ENCODE measurements at places on chromosomes 12 and 14. TPM values are rescaled to one million over a fixed set of nuclear protein-coding genes. Genes with fewer than 3 reads are reported as not detected.

SELPLG gene
- total RNA-seq: 60.1 TPM

OLR1 gene
- not detected for total RNA-seq

CBLN3 gene
- 9.3 TPM for total RNA-seq

GRCh38 chr12:47903927-47904712, 674 bp downstream of the VDR start:
- peaks cover 41% of the 10 kb centered on the region for H3K36me3 ChIP-seq
- peak; percentile 84 for DNase-seq
- peak overlapping the region; percentile 93 for H3K27ac ChIP-seq
- peaks cover 7% of the 10 kb centered on the region for H3K27me3 ChIP-seq
- H3K4me3 ChIP-seq: peak overlapping the region; percentile 97
- peaks cover 50% of the 10 kb centered on the region for H3K4me1 ChIP-seq

GRCh38 chr12:76545486-76545885, 14.1 kb downstream of the OSBPL8 start:
- H3K36me3 ChIP-seq: peaks cover 1% of the 10 kb centered on the region
- H3K27me3 ChIP-seq: no peaks in the 10 kb centered on the region
- no peak overlapping the region for H3K4me3 ChIP-seq
- no peak overlapping the region for H3K27ac ChIP-seq
- H3K4me1 ChIP-seq: peaks cover 68% of the 10 kb centered on the region

GRCh38 chr12:89347325-89347829, 4.9 kb downstream of the DUSP6 start:
- no peak for DNase-seq
- peaks cover 51% of the 10 kb centered on the region for H3K4me1 ChIP-seq
- H3K36me3 ChIP-seq: peaks cover 46% of the 10 kb centered on the region
- H3K4me3 ChIP-seq: peak overlapping the region; percentile 14
- peak overlapping the region; percentile 35 for H3K27ac ChIP-seq

SLC10A1 gene
- total RNA-seq: not detected

GRCh38 chr14:72217135-72217534, 284.9 kb downstream of the RGS6 start:
- no peak overlapping the region for H3K4me3 ChIP-seq
- DNase-seq: no peak

TDRD9 gene
- 0.19 TPM for total RNA-seq

CYP46A1 gene
- total RNA-seq: 0.21 TPM

- peaks cover 28% of the 10 kb centered on the region for H3K36me3 ChIP-seq
- DNase-seq: peak; percentile 94
- peak within 1 kb of the TSS; percentile 93 for H3K27ac ChIP-seq
- H3K4me1 ChIP-seq: peaks cover 60% of the 10 kb centered on the region
- H3K4me3 ChIP-seq: peak within 1 kb of the TSS; percentile 89
- H3K27me3 ChIP-seq: no peaks in the 10 kb centered on the region
These were observed at the start of gene EID3 for GRCh38 chr12:104303538-104304151. EID3 (plus strand) TSS chr12:104303739; CDS start chr12:104303935, 196 bp downstream.

PLD4 gene
- not detected for total RNA-seq

DNA sequence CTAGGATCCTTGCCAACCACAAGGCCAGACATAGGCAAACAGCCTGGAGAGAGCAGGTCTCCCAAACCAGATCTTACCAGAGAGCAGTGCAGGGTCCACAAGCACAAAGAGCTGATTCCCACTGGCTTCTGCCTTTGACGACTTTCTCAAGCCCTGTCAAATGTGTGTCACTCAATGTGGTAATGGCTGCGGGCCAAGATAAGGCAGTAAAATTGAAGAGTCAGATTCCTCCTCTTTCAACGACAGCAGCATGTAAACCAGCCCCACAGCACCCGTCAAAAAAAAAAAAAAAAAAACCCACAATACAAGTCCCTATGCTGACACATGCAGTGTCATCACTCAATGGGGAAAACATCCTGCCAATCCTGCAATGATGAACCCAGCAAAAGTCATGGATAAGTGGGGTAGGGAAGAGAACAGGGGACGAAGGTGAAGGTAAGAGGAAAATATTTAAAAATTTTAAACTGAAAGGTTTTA, at the start of gene STON2:
STON2 (minus strand) TSS at position 123 of the 477 bp plus-strand sequence. CDS start 1,942 bp downstream, outside the sequence.
- H3K36me3 ChIP-seq: no peaks in the 10 kb centered on the region
- no peak within 1 kb of the TSS for H3K27ac ChIP-seq
- no peak within 1 kb of the TSS for H3K4me3 ChIP-seq
- peaks cover 13% of the 10 kb centered on the region for H3K4me1 ChIP-seq

- H3K36me3 ChIP-seq: no peaks in the 10 kb centered on the region
- H3K4me3 ChIP-seq: no peak overlapping the region
- no peak overlapping the region for H3K27ac ChIP-seq
- no peaks in the 10 kb centered on the region for H3K4me1 ChIP-seq
- peaks cover 13% of the 10 kb centered on the region for H3K27me3 ChIP-seq
These were observed 46.6 kb downstream of the KSR2 start for GRCh38 chr12:117921929-117922777.

DEPDC4 gene
- 3.5 TPM for total RNA-seq

GRCh38 chr12:31203261-31203660, 122.7 kb downstream of the SINHCAF start:
- no peaks in the 10 kb centered on the region for H3K36me3 ChIP-seq
- no peak overlapping the region for H3K27ac ChIP-seq
- H3K27me3 ChIP-seq: peaks cover 25% of the 10 kb centered on the region
- H3K4me1 ChIP-seq: peaks cover 12% of the 10 kb centered on the region
- no peak for DNase-seq

DCAF4 gene
- total RNA-seq: 13.4 TPM
